ENCODE measurements at places on chromosomes 7 and 10. TPM values are rescaled to one million over a fixed set of nuclear protein-coding genes. Genes with fewer than 3 reads are reported as not detected.

Gene CALML3
- total RNA-seq = not detected

Gene TUBAL3
- total RNA-seq = 0.52 TPM

Gene IRF5
- 5.8 TPM for total RNA-seq

Gene CYP2C9
- total RNA-seq = not detected

Gene PARP12
- total RNA-seq = 37.7 TPM

Gene LIPF
- total RNA-seq = not detected

Gene CHST3
- total RNA-seq = 21.3 TPM

Gene RAPGEF5
- total RNA-seq = 16.6 TPM

Gene NCF1
- total RNA-seq = 0.41 TPM

Gene SLC13A4
- not detected for total RNA-seq

Gene OPN4
- total RNA-seq = 0.23 TPM

DNA sequence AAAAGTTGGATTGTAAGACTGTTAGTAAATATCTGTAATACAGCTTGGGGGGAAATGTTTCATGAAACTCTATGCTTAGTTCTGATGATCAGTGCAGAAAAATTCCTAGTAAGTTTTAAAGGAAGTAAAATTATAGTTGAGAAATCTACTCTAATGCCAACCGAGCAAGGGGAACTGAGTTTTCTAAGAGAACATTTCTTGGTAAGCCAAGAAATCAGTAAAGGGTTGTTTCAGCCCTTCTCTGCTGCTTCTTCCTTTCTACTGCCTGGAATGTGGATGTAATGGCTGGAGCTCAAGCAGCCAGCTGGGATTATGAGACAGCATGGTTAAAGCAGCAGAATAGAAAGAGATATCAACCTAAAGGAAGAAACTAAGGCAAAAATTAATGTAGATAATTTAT, 15.9 kb upstream of the AKR1B1 start:
- DNase-seq = no peak

DNA sequence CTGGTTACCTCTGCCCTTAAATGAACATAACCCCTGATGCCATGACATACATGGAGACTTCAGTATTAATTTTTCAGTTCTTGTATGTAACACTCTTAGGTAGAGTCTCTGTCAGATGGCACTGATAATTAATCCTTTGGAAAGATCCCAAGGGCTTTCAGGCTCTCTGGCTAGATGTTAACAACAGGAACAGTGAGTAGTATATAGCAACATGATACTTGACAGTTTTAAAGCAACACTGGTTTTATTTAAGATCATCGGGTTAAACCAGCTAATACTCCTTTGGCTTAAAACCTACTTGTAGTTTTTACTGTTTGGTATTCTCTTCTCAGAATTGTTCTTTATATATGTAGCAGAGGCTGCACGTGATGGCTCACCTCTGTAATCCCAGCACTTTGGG, 27.3 kb downstream of the AHCYL2 start:
- no peak for DNase-seq

- DNase-seq = no peak
These were observed 12.1 kb upstream of the PDSS1 start for GRCh38 chr10:26685441-26685840.

DNA sequence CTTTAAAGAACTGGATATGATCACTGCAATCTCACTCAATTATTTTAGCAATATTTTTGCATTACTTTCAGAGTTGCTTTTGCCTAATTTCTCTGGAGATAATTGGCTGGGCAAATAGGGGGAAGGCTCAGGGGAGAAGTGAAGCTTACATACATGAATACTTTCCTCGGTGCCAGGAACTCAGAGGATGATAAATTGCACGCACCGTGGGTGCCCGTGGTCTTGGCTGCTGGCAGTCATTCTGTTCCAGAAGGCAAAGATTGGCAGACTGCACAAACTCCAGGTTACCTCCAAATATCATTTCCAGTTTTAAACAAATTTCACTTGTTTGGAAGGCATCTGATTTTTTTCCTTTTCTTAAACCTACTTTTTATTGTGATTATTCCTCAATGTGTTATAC, 197.8 kb upstream of the TMEM72 start:
- no peak for DNase-seq

GRCh38 chr10:17617031-17617911, at the start of gene HACD1:
Gene HACD1 (minus strand): TSS chr10:17617374. CDS start chr10:17617339, 35 bp downstream.
- peak; percentile 46 for DNase-seq

DNA sequence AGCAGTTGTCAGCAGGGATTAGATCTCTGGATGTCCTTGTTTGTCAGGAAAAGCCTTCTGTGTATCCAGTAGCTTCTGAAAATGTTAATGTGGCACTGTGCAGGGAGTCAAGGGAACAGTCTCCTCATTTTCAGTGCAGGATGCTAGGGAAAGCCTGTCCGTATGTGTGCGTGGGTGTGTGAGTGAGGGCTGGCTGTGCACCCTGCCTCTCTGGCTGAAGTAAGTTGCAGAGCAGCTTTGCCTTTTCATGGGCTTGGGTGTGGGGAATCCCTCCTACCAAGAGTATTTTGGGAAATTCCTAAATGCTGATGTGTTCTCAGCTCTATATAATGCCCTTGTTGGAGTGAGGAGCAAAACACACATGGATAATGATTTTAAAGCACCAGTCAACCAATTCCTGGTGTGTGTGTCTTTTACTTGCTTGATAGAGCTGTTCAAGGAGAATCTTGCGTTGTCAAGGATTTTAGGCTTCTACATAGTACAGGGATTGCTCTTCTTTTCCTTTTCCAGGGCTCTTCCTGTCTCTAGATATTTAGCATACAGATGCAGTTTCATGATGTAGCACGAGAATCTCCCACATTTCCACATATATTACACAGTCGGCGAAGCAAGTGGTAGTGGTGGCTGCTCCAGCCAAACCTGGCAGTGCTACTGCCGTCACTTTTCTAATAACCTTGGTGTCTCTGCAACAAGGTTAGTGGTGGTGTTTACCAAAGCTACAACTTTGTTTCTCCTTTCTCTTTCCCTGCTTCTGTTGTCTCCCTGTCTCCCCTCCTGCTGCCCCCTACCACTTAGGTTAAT, 92.8 kb downstream of the MCU start:
- DNase-seq = peak; percentile 88

DNA sequence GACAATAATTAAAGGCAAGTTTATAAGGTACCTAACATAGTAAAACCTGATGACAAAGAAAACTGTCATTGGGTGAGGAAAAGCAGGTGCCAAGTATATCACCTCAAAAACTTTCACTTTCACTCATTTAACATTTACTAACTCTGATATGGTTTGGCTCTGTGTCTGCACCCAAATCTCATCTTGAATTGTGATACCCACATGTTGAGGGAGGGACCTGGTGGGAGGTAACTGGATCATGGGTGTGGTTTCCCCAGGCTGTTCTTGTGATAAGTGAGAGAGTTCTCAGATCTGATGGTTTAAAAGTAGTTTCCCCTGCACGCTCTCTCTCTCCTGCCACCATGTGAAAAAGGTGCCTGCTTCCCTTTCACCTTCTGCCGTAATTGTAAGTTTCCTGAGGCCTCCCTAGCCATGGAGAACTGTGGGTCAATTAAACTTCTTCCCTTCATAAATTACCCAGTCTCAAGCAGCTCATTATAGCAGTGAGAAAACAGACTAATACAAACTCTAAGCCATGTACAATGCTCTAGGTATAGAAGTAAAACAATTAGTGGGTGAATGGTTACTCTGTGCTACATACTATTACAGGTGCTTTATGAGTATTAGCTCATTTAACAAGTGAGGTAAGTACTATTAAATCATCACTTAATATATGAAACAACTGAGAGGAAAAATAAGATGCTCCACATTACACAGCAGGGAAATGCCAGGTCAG, 199.0 kb downstream of the CHCHD3 start:
- DNase-seq = no peak

- no peak for DNase-seq
These were observed 71.8 kb downstream of the ARHGAP21 start for GRCh38 chr10:24651923-24652322.

- DNase-seq = peak; percentile 67
These were observed 64.0 kb downstream of the RASGEF1A start for GRCh38 chr10:43202657-43203447.

- DNase-seq = no peak
These were observed 57.6 kb downstream of the ARHGAP22 start for GRCh38 chr10:48547061-48547895.

GRCh38 chr7:126222782-126223181, 1030.0 kb downstream of the GRM8 start:
- no peak for DNase-seq

DNA sequence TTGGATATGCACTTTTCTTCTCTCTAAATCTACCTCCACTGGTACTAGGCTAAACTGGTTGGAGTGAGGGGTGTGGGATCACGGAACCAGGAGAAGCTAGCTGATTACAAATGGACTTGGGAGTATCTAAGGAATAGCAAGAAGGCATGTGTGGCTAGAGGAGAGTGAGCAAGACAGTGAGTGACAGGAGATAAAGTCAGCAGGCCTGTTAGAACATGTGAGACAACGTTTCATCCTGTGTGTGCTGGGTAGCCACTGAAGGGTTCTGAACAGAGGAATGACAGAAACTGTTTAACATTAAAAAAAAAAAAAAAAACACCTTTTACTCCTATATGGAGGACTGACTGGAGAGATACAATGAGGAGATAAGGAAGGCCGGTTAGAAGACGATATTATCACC, 51.7 kb downstream of the ZNF438 start:
- DNase-seq = no peak

DNA sequence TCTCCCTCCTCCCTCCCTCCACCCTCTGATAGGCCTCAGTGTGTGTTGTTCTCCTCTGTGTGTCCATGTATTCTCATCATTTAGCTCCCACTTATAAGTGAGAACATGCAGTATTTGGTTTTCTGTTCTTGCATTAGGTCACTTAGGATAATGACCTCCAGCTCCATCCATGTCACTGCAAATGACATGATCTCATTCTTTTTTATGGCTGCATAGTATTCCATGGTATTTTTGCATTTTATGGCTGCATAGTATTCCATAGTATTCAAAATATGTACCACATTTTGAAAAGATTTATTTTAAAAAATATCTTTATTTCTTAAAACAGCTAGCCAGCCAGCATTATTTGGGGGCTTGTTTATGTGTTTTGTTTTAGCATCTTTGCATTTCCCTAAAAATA, 275.6 kb downstream of the SFMBT2 start:
- no peak for DNase-seq

DNA sequence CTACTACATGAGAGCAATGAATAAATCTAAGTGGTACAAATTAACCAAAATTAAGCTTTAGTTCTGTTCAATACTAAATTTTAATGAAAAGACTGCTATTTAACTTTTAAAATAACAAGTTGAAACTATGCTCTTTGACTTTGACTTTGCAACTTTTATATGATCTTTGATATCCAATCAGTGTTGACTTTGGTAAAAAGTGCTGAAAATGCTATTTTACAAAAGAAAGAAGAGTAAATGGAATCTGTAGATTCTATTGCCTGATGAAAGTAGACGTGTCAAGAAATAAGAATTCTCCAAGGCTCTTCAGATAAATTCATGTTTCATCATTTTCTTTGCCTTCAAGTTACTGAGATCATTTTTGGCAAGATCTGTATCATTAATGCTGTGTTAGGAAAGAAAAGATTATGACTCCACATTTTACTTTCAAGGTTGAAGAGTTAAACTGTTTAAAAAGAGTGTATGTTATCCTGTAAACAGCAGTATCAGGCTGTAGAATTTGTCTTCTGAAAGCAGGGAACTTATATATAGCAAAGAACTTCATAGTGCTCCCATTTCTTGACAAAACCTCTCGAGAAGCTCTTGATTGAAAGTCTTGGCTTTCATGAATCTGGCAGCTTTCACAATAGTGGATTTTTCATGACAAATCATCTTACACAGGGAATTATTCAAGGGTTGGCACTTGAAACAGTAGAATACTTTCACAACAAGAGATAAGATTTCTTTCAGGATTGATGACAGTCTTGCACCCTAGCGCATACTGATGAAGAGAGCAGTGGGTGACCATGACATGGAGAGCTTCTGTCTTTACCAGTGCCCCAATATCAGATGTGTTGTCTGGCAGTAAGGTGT, 72.1 kb downstream of the PTEN start:
- DNase-seq = no peak

DNA sequence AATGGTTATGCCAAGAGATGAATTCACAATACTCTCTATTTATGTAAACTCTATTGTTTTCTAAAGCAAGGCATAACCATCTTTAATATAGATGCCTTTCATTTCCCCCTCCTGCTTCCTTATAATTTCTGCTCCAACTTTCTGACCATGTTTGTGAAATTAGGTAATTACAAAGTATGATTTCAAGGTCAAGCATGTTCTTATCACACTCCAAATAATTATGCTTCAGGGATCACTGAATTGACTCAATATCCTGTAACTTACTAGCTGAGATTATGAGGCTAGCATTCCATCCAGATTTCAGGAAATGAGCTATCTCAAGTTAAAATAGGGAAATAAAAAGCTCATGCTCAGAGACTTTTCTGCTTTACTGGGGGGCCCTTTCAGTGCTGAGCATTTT, 655.9 kb upstream of the IGFBP3 start:
- DNase-seq = peak; percentile 38

DNA sequence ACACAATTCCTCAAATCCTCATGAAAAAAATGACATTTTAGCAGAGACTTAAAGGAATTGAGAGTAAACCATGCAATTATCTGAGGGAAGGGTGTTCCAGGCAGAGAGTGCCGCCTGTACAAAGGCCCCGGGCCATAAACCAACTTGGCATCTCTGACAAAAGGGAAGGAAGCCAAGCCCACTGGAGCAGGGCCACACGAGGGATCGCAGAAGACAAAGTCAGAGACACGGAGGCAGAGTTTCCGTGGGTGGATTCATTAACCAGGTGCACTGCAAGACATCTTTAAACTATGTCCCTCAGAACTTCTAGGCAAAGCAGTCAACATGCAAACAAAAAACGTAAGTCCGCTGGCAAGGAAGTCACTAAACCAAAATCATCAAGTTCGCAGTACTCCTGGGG, 92.0 kb downstream of the SFMBT2 start:
- DNase-seq = no peak

GRCh38 chr7:36601601-36602000, 122.7 kb downstream of the AOAH start:
- no peak for DNase-seq

GRCh38 chr7:145360511-145361100, 524.8 kb upstream of the TPK1 start:
- DNase-seq = no peak
